ENCODE measurements at places on chromosomes 16 and 17. TPM values are rescaled to one million over a fixed set of nuclear protein-coding genes. Genes with fewer than 3 reads are reported as not detected.

The MT1E gene
- 92.7 TPM for total RNA-seq

The CYGB gene
- total RNA-seq = 5.1 TPM

The PRR29 gene
- 0.85 TPM for total RNA-seq

The SCN4A gene
- total RNA-seq = 5.2 TPM

The MAPT gene
- 4.2 TPM for total RNA-seq

The XYLT1 gene
- 25.0 TPM for total RNA-seq

- H3K36me3 ChIP-seq = peaks cover 6% of the 10 kb centered on the region
- H3K27ac ChIP-seq = peak within 1 kb of the TSS; percentile 94
- H3K4me1 ChIP-seq = peaks cover 64% of the 10 kb centered on the region
- peak within 1 kb of the TSS; percentile 89 for H3K4me3 ChIP-seq
- DNase-seq = peak; percentile 98
Observed at GRCh38 chr17:43546319-43547188, at the start of gene ETV4. ETV4 (minus strand) TSS chr17:43546340; CDS start chr17:43545617, 723 bp downstream.

DNA sequence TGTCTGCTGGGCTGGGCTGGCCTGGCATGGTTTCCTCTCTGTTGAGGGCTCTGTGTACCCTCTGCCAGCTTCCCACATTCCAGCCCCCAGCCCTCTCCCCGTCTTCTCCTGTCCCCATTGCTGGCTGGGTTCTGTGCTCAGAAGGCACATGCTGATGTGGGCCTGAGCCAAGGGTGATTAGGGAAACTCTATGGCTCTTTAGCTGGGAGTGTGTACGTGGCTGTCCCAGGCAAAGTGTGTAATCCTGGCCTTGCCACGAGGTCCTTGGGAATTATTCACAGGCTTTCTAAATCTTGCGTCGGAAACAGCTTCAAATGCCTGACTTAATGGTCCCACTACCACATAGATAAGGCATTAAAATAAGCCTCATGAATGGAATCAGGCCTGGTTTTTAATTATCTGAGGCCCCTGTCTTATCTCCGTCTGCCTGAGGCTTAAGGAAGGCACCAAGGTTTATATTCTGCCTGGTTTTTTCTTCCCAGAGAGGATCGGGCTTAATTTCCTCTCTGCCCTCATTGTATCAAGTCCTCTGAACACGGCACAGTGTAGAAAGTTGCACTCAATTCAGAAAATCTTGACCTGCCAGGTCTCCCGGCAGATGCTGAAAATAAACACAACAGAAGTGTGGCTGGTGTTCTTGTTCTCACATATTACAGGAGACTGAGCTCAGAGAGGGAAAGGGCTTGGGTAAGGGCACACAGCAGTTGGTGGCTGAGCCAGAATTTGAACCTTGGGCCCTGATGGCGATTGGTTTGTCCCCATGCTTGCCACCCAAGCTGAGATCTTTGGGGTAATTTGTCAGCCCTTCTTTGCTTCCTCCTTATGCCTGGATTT, 52.9 kb upstream of the LGALS9 start:
- no peak for DNase-seq
- H3K36me3 ChIP-seq = peaks cover 2% of the 10 kb centered on the region
- peak overlapping the region; percentile 69 for H3K27ac ChIP-seq
- H3K4me1 ChIP-seq = peaks cover 45% of the 10 kb centered on the region

DNA sequence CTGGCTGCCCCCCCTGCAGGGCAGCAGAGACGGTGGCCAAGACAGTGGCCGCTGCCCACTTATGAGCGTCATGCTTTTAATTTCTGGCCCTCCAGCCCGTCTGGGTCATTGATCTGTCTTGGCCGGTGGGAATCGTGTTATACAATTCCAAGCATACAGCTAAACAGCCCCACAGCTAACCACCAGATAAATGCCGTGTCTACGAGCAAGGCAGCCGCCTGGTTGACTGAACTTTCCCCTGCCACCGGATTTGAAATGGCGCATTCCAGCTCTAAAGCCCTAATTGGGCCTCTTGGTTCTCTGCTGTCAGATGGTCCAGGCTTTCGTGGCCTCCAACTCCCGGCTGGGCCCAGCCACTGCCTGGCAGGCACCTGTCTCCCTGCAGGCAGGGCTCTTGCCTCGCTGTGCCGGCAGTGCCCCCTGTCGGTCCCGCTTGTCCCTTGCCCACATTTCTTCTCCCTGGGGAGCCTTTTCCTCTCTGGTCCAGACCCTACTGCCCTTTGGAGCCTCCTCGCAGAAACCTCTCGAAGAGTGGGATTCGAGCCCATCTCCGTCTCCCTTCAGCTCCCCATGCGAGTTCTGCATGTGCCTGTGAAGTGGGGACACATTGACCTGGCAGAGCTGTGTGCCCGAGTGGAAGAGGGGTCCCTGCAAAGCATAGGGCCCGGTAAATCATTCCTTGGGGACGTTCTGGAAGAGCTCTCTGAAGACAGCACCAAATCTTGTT, 1.8 kb upstream of the RBFOX3 start:
- no peak overlapping the region for H3K4me3 ChIP-seq
- peaks cover 12% of the 10 kb centered on the region for H3K4me1 ChIP-seq
- DNase-seq = peak; percentile 93
- H3K27ac ChIP-seq = no peak overlapping the region

DNA sequence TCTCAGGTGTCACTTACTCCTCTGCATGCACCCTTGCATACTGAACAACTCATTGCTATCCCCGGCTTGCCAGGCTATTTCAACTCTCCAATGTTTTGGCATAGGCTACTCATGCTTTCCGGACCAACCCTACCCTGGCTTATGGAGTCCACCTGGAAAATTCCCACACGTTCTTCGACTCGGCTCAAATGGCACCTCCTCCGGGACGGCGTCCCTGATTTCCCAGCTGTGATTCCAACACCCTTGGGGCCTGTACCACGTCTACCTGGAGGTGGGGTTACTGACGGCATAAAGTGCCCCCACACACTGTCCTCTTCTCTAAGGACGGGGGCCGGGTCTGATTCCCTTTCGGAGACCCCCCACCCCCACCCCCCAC, 498 bp downstream of the SMYD4 start:
- H3K4me3 ChIP-seq = peak overlapping the region; percentile 92
- H3K27me3 ChIP-seq = no peaks in the 10 kb centered on the region
- H3K27ac ChIP-seq = peak overlapping the region; percentile 57
- peaks cover 10% of the 10 kb centered on the region for H3K4me1 ChIP-seq

- H3K27ac ChIP-seq = peak overlapping the region; percentile 86
- no peak for DNase-seq
- no peaks in the 10 kb centered on the region for H3K36me3 ChIP-seq
- peaks cover 34% of the 10 kb centered on the region for H3K4me1 ChIP-seq
- H3K27me3 ChIP-seq = no peaks in the 10 kb centered on the region
- no peak overlapping the region for H3K4me3 ChIP-seq
Observed at GRCh38 chr16:75064403-75065148, 52.0 kb downstream of the LDHD start.

DNA sequence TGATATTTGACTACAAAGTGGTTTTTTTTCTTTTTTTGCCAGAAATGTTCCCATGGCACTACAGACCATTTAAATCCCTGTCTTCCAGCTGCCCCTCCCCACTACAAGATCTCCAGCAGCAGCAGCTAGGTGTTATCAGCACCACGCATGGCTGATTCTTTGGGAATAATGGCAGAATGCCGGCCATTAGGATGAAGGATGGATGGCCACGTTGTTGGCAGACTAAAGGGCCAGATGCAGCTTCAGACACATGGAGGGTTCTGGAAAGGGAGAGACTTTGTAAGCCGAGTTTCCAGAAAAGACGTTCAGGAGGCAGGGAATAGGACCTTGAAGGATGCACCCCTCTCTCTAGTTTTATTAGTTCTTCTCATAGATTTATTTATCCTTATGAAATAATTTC, 10.3 kb upstream of the MED9 start:
- no peaks in the 10 kb centered on the region for H3K36me3 ChIP-seq
- no peaks in the 10 kb centered on the region for H3K4me1 ChIP-seq
- H3K27me3 ChIP-seq = peaks cover 5% of the 10 kb centered on the region
- no peak for DNase-seq
- no peak overlapping the region for H3K4me3 ChIP-seq

- no peak for DNase-seq
- H3K27ac ChIP-seq = no peak overlapping the region
- no peak overlapping the region for H3K4me3 ChIP-seq
- peaks cover 3% of the 10 kb centered on the region for H3K27me3 ChIP-seq
- H3K36me3 ChIP-seq = no peaks in the 10 kb centered on the region
Observed at GRCh38 chr16:31696968-31697743, 169.5 kb downstream of the AHSP start.

GRCh38 chr16:17448640-17449638, 21.8 kb downstream of the XYLT1 start:
- H3K27ac ChIP-seq = no peak overlapping the region
- peaks cover 39% of the 10 kb centered on the region for H3K4me1 ChIP-seq
- no peak overlapping the region for H3K4me3 ChIP-seq
- peaks cover 9% of the 10 kb centered on the region for H3K36me3 ChIP-seq
- no peak for DNase-seq

DNA sequence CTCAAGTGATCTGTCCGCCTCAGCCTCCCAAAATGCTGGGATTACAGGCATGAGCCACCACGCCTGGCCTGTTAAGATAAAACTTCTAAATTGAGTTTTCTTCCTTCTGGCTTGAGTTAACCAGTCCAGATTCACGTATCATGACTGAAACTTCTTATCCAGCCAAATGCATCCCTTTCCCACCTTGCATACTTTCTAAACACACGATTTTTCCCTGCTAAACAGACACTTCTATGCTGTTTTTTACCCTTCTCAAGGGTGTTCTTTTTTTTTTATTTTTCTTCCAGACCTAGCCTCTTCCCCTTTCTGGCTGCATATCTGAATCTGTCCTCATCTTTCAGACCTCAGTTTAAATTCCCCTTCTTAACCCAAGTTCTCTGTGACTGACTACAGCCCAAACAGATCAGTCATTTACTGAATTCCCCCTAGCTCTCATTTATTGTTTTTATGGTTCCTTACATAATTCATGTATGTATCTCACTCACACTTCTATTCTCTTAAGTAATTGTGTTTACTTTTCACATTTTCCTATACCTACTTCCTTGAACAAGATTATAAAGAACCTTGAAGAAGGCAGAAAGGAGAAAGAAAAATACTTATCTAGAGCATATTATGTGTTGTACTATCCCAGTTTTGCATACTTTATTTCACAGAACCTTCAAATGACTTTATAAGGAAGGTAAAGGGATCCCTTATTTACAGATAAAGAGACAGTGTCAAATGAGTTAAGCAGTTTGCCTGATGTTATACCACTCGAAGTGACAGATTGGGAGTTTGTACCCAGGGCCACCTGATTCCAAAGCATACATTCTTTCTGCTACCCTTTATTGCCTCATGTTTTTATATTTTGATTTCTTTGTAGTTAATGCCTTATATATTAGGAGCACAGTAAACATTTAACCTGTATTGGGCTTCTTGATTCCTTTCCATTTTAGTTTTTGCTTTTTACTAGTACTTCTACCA, 5.2 kb downstream of the EVI2B start:
- no peaks in the 10 kb centered on the region for H3K27me3 ChIP-seq
- no peak overlapping the region for H3K27ac ChIP-seq
- peaks cover 8% of the 10 kb centered on the region for H3K4me1 ChIP-seq
- no peak for DNase-seq
- no peaks in the 10 kb centered on the region for H3K36me3 ChIP-seq
- no peak overlapping the region for H3K4me3 ChIP-seq

- peaks cover 3% of the 10 kb centered on the region for H3K36me3 ChIP-seq
- H3K27ac ChIP-seq = no peak overlapping the region
- no peak overlapping the region for H3K4me3 ChIP-seq
- no peak for DNase-seq
Observed at GRCh38 chr16:11005611-11005975, 61.2 kb downstream of the CLEC16A start.

- peaks cover 35% of the 10 kb centered on the region for H3K4me1 ChIP-seq
- no peak overlapping the region for H3K27ac ChIP-seq
- H3K36me3 ChIP-seq = no peaks in the 10 kb centered on the region
- DNase-seq = peak; percentile 90
Observed at GRCh38 chr17:36629252-36629847, 28.0 kb downstream of the MRM1 start.

- H3K27ac ChIP-seq = peak overlapping the region; percentile 45
- H3K4me3 ChIP-seq = no peak overlapping the region
- H3K36me3 ChIP-seq = peaks cover 43% of the 10 kb centered on the region
Observed at GRCh38 chr17:76091526-76092286, 11.9 kb downstream of the EXOC7 start.

GRCh38 chr17:1960545-1960912, 64.6 kb downstream of the RTN4RL1 start:
- no peaks in the 10 kb centered on the region for H3K36me3 ChIP-seq
- H3K27me3 ChIP-seq = peaks cover 45% of the 10 kb centered on the region
- peaks cover 18% of the 10 kb centered on the region for H3K4me1 ChIP-seq
- H3K4me3 ChIP-seq = no peak overlapping the region
- H3K27ac ChIP-seq = no peak overlapping the region

DNA sequence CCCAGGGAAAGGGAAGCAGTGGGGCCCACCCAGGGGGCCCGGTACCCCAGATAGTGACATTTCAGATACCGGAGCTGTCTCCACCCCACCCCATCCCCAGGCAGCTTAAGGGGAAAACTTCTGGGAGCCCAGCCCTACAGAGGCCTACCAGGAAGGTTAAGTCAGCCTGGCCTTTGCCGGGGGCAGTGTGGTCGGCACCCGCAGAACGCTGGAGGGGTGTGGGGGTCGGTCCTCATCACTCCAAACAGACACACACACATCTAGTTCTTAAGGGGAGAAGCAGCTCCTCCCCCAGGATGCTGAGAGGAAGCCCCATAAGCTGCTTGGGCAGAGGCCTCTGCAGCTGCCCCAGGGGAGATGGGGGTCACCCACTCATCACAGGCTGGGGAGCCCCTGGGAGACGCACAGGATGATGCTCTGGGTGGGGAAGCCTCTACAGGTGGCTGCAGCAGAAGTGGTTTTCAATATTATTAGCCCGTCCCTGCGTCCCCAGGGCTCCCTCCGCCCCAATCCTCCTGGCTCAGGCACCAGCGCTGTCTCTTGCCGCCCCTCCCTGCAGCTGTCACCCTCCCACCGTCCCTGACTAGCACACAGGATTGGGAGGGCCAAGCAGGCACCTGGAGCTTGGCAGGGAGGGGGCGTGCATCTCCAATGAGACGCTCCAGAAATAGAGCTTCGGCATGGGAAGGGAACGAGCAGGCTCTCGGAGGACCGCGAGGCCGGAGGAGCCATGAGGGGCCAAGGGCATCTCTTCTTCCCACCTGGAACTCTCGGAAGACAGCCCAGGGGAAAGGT, 1.4 kb upstream of the ABR start:
- DNase-seq = peak; percentile 66

DNA sequence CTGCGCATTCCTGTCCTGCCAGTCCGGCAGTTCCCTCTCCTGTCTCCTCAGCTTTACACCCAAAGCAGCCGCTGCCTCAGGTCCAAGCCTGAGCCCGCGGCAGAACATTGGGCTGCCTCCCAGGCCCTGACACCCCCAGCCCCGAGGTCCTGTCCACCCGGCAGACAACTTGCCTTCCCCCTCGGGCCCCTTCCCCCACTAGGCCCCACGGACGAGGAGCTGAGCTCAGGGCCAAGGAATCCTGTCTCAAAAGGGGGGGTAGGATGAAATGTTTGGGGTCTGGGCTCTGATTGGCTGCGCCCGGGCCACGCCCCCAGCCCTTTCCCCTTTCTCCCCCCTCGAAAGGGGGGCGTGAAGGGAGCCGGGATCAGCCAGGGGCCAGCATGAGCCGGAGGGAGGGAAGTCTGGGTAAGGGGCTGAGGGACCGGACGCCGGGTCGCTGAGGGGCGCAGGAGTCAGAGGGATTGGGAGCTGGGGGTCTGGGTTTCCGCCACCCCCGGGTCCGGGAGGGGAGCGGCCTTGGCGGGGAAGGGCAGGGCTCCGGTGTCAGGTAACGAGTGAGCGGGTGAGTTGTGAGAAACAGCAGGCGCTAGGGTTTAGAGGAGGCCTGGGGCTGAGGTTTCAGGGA, at the start of gene CTF1:
Gene CTF1, plus strand, starts transcription at position 354 of the 628 bp plus-strand sequence. Its CDS starts 30 bp downstream, at position 384.
- peaks cover 43% of the 10 kb centered on the region for H3K27me3 ChIP-seq
- no peaks in the 10 kb centered on the region for H3K36me3 ChIP-seq
- DNase-seq = peak; percentile 77
- H3K27ac ChIP-seq = peak within 1 kb of the TSS; percentile 99
- peak within 1 kb of the TSS; percentile 86 for H3K4me3 ChIP-seq
- H3K4me1 ChIP-seq = peaks cover 24% of the 10 kb centered on the region
